ENCODE measurements at places on chromosomes 7 and 10.

DNA sequence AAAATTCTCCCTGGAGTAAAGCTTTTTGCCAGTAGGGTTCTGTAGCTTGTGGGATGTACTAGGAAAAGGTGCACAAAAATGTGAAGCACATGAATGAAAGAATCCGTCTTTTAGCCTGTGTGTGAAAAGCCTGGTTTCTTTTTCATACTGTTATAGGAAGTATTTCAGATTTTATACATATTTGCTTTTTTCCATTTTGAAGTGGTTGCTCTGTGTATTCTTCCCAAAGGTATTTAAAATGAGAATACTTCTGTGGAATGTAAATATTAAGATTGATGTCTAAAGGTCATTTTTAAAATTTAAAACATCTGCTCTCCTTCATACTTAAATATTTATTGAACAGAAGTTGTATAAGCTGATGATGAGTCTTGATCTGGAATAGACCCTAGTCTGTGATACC, 96.8 kb downstream of the CDK14 start:
- DNase-seq = no peak

GRCh38 chr10:31207636-31208035, 111.4 kb upstream of the ZEB1 start:
- DNase-seq = no peak

DNA sequence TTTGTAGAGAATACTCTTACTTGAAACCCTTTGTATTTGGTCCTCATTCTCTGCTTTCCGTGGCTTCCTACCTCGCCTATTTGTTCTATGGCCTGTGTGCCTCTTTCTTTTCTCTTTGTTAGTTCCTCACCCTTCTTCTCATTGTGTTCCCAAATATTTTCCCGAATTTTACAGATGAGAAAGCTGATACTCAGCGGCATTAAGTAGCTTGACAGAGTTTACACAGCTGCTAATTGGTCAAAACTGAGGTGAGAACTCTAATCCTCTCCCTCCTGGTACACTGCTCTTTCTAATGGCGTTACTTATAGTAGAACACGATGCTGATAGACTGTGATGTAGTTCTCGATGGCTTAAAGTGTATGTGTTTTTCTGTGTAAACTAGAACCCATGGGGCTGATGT, 80.7 kb upstream of the HDAC9 start:
- DNase-seq = no peak

DNA sequence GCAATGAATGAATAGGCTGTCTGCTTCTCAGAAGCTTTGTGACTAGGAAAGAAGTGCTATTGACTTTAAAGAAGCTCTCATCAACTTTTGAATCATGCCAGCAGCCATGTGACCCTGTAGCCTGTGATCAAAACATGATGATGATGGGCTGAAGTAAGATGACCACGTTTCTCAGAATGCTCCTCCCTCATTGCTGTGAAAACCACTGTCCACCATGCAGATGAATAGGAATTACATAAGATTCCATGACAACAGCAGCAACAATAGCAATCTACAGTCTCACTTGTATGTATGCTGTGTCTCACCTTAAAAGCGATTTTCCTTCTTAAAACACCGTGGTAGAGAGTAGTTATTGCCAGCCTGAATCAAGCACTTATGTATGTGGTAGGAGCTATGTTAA, 228.4 kb downstream of the TRIL start:
- no peak for DNase-seq

DNA sequence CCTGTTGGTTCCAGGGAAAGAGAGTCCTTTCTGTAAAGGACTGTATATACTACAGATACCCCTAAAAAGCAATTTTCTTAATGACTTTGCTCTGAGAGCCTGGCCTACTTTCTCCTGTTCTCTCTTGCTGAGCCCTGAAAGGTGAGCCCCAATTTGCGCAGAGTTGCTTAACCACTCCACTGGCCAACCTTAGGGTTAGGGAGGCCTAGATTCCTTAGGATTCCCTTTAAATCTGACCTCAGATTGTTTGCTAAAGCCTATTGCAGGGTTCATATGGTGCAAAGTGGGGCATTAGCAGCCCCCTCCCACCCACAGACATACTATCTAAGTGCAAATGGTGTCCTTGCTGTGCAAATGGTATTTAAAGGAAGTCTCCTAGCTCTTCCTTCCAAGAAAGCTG, 164.2 kb downstream of the RNLS start:
- no peak for DNase-seq

DNA sequence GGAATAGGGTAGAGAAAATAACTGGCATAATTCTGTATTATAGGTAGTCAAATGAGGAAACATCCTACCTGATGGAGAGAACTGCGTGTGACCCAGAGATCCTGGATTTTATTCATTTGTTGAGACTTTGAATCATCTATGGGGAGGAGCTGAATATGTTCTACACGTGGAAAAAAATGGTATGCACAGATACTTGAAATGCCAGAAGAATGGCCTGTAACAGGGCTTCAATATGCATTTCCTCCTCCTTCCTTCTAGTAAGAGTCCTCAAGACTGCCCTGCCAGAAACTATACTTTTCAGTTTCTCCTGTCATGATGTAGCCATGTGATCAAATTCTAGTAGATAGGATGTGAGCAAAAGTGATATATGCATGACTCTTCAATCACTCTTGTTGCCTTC, 301.6 kb upstream of the HGF start:
- DNase-seq = no peak

DNA sequence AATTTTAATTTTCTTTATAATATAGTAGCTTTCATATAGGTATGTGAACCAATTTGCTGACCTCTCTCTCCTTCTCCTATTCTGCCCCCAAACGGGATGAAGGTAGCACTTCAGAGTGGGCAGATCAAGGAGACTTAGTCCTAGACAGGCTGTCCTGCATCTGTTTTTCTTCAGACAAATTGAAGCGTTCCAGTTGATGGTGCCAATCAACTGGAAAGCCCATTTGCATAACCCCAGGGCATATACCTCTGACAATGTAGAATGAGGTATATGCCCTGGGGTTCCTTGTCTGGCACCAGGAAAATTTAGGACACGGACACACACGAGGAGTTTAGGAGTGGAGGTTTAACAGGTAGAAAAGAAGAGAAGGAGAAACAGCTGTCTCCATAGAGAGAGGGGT, 502.9 kb downstream of the HTR7 start:
- no peak for DNase-seq

DNA sequence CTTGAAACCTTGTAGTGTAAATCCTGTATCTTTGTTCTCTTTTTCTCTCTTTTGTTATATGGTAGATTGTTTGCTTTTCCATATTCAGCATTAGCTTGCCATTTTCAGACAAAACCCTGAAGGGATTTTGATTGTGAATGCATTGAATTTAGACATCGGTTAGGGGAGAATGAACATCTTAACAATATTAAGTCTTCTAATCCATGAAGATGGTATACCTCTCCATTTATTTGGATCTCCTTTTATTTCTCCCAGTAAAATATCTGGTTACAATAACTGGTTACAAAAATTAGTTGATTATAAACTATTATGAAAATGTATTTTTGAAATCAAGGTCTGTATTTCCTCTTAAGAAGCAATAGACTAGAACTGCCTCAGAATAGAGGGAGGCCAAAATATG, 12.4 kb upstream of the SLK start:
- DNase-seq = no peak

DNA sequence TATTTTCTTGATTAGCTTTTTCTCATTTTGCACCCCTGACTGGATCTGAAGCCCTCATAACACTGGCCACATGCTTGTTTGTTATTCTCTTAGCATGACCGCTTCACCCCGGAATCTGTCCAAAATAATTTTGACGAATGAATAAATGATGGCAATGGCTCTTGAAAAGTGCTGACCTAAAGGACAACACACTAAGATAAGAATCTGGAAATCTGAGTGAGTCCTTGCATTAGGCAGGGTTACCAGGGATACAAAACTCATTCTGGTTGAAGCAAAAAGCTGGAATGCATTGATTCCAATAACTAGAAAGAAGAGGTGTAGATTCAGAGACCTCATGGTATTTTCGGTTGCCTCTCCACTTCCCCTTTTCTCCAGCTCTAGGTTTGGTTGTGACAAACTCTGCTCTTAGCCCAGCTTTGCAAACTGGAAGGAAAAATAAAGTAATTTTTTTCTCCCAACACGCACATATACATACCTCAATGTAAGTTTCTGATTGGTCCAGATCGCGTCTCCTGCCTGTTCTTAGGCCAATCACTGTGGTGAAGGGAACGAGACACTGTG, 157.4 kb downstream of the SKIDA1 start:
- DNase-seq = no peak

Data from NCI-H1694 treated with DMSO at 0.1 percent for 48 hours (cell line).